Esophagus squamous epithelium (tissue), 5 donors: ENCODE measurements at places on chromosomes 3 and 15.

DNA sequence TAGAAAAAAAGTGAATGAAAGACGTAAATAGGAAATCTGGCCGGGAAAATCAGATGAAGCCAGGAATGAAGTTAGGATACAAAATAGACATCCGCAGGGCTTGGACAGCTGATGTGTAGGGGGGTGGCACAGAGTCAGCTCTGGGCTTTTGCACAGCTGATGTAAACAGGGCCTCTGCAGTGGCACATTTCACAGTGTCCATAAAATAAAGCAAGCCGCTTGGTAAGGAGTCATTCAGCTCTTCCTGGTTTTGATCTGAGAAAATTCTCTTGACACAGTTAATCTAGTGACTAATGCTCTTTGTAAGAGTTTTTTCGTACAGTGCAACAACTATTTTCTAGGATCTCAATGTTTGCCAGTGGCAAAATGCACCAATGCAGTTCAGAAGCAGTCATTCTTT is 153.3 kb downstream of the USP13 start:
- no peak for DNase-seq

DNA sequence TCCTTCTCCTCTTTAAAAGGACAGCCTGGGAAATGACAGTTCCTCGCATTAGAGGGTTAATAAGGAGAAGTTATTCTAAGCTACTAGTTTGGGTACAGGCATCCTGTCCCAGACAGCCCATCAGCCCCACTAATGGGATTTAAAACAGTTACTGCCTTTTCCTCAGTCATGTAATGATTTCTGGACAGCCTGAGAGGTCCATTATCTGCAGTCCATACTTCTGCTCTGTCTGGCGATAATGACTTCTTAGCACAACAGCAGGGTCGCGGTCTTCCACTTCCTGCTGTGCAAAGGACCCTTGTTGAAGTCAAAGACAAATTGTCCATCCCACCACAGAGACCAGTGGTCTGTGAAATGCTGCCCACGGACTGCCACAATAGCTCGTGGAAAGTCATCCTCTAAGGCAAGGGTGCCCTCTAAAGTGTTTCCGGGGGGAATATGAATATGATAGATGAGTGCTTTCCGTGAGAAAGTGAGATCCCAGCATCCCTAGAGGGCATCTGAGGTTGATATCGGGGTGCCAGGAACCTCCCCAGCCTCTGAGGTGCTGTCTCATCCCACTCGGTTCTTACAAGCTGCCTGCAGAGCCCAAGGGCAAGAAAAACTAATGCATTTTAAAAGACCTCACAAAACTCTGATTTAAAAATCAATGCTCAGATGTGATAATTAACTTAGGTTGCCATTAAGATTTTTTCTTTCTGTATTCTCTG is 100.7 kb downstream of the SHOX2 start:
- DNase-seq = no peak

DNA sequence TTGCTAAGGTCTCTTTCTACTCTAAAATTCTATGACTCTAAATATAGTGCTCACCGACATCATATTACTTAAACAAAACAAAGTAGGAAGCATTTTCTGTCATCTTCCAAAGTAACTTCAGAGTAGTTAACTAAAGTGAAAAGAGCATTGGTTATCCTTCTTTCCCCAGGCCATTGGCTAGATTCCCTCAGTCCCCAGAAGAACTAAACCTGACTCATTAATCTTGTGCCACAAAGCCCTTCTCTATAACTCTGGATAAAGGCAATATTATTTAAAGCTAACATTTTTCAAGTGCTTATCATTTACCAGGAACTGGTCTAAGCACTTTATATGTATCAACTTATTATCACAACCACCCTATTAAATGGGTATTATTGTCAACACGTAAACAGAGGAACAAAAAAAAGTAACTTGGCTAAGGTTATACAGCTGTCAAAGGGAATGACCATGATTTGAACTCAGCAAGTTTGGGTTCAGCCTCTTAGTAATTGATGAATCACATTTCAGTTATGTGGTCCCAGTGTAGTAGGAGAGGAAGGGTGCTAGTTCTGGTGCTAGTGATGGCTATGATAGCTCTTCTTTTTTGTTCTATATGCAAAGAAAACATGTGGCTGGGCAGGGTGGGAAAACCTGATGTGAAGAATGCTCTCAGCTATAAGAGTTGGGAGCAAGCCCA is 304.9 kb downstream of the FGF12 start:
- no peak for DNase-seq

DNA sequence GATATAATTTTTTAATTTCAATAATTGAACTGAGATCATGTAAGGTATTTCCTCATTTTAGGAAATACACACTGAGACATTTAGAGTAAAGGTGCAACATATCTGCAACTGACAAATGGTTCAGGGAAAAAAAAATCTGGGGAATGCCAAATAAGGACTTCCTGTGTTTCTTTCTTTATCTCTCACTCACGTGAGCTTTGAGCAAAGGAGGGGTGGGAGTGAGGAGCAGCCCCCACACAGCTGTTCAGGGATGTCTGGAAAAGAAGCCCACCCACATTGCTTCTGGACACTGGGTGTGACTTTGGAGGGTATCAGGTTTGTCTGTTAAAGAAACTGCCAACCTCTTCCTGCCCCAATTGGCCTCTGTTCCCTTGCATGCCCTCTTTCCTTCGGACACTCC is 5.6 kb upstream of the TP63 start:
- no peak for DNase-seq

GRCh38 chr3:183477801-183478456 is 49.5 kb upstream of the MCF2L2 start:
- DNase-seq = no peak

DNA sequence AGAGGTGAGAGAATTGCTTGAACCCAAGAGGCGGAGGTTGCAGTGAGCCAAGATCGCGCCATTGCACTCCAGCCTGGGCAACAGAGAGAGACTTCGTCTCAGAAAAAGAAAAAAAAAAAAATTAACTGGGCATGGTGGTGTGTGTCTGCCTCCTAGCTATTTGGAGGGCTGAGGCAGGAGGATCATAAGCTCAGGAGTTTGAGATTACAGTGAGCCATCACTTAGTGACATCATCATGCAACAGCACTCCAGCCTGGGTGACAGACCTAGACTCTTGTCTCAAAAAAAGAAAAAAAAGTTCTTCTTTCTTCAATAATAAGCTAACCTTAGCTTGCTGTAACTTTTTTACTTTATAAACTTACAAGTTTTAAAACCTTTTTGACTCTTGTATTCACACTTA is 99.8 kb downstream of the SLMAP start:
- no peak for DNase-seq

GRCh38 chr3:142445816-142446254 is 2.0 kb downstream of the XRN1 start:
- no peak for DNase-seq

GRCh38 chr15:79179108-79179561 is 88.6 kb upstream of the RASGRF1 start:
- no peak for DNase-seq

DNA sequence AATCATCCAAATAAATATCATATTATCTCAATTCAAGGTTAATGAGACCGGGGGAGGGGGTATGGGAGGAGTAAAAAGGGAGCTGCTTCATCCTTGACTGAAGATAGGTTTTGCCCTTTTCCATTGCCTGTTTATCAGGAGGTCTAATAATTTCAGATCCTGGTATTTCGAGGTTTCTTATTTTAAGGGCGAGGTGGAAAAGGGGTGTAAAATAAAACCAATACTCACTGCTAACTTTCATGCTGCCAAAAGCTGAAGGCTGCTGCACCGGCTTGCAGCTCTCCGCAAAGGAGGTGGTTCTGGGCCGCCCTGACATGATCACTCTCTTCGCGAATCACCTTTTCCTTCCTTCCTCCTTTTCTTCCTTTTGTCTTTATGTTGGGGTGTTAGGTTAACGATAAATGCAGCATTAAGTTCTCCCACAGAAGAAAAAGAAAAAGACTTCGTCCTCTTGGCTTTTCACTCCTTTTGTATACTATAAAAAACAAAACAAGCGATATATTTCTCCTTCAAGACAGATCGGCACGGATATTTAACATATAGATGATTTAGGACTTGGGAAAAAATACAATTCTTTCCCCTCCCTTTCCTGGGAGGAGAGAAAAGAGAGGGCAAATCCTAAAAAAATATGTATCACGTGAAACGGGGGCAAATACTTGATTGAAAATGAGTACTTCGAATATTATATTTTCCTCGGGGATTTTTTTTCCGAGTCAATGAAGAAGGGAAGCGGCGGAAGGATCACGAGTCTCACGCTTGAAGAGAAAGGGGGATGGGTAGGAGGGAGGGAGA is 932 bp downstream of the GSK3B start:
- no peak for DNase-seq

- DNase-seq = no peak
These were observed 27.9 kb downstream of the PIAS1 start for GRCh38 chr15:68081869-68082505.

DNA sequence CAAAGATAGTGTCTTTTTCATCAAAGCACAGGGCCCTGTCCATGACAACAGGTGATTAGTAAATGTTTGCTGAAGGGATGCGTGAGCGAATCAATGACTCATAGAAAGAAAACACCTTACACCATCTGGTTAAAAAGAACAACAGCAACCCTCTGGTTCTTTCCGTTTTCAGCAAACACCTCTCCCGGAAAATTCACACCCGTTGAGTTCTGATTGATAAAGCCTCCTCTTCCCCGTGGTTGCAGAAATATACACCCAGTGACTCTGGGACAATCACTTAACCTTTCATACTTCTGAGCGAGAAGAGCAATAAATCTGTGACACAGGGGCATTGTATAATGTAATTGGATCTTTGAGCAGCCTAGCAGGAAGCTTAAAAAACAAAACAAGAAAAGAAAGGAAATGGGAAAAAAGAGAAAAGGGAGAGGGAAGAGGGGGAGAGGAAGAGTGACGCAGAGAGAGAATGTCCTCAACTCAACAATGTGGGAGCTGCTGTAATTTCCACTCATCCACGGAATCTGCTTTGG is 37.6 kb downstream of the ADAMTS9 start:
- DNase-seq = no peak

DNA sequence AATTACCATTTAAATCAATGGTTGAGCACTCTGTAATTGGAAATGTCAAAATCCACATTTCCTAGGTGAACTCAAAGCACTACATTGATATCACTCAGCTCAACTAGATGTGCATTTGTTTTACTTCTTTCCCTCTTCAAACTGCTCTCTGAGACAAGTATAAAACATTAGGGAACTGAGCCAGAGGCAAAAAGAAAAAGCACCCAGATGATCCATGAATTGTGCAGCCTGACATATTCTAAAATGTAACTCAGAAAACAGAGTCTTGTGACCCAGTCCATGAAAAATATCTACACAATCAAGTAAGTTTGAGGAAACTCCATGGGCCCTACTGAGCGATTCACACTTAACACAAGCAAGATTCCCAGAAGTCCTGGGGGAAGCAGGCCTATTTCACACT is 9.8 kb downstream of the SRGAP3 start:
- DNase-seq = no peak

DNA sequence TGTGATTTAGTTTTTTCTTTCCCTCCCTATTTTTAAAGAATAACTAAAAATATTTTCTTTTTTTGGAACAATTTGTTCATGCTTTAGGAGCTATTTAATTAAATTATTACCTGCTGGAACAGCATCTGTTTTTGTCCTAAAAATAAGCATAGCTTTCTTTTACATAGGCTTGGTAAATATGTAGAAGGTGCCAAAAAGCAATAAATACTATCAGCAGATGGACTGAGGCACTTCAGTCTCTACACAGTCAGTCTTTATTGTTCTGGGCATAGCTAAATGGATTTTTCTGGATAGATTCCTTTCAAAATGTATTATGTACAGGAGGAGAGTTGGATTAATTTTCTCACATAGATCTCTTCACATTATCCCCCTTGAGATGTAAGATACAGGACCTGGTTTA is 223.5 kb downstream of the NAALADL2 start:
- no peak for DNase-seq

GRCh38 chr3:51378726-51379125 is 6.4 kb upstream of the MANF start:
- no peak for DNase-seq

DNA sequence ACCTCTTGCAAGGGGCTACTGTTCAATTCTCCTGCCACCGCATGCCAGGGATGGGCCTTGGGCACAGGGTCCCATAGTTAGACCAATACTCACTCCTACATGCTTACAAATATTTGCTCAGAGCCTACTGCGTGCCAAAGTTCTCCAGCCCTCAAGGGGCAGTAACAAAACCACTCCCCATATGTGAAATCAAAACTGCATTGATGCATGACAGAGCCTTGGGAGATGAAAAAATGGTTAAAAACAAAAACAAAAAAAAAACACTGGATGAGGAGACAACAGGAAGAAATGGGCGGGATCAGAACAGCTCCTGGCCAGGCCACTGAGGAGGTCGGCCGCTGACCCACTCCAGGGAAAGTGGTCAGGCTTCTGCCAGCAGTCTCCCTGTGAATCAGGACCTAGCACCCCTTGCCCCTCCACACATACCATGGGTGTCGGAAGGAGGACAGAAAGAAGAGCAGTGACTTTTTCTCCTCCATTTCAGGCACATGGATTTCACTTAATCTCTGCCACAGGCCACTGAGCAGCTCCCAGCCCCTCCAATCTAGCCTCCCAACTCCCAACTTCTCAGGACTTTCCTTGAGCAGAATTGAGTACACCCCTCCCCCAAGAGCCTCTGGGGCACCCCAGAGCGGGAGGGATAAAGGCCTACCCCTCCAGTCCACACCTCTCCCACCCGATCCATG is 2.8 kb downstream of the PLXNB1 start:
- DNase-seq = no peak
